ENCODE measurements at places on chromosomes 16 and 17.

DNA sequence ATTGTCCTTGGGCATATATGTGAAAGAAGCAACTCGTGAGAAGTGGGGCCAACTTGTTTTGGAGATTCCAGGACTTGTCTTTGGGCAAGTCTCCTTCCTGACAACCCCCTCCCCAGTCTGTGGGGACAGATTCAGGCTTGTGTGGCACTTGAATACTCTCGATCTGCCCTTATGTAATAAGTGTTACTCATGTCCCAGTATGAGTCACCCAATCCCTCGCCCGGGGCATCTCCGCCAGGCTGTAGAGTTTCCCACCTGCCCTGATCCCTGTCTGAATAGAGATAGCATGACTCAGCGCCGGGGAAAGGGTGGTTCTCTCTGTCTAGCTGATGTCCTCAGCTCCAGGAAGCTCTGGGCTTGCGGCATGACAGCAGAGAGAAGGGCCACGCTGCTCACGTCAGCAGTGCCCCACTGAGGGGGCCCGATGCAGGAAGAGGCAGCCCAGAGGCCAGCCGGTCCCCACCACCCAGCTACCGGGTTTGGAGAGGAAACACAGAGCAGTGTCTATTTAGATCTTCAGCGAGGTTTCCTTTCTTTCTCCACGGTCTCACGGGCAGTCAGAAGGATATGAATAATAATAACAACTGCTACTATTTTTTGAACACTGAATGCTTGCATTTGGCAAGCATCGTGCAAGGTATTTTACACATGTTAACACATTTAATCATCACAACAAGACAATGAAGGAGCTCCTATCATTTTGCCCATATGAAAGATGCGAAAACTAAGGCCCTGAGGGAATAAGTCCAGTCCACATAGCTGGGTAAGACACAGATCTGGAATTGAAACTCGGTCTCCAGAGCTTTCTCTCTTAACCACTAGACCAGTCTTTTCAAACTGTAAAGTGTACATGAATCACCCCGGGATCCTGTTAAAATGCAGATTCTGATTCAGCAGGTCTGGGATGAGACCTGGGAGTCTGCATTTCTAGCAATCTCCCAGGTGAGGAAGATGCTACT lies 426.7 kb upstream of the MAF start:
- DNase-seq = peak; percentile 30

DNA sequence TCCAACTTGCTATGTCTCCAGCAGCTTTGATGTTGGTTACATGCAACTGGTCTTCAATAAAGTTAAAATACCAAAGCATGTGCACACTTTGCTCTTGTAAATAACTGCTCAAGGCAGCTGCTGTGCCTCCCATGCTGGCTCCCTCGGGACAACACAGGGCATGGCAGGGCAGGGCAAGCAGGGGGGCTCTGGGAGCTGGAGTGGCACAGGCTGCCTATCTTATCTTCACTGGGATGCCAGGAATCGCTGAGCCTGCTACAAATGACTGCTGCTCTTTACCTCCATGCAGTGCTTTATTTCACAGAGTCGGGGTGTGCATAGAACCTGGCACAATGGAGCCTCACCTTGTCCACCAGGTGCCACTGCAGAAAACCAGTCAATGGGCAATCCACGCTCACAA lies 21.8 kb downstream of the PEMT start:
- no peak for DNase-seq

GRCh38 chr16:69839240-69839688 lies 77.1 kb downstream of the WWP2 start:
- DNase-seq = no peak

- DNase-seq = peak; percentile 78
These were observed 21.1 kb downstream of the STH start for GRCh38 chr17:46020023-46020761.

GRCh38 chr17:2853283-2854142 lies 57.3 kb downstream of the RAP1GAP2 start:
- no peak for DNase-seq

- no peak for DNase-seq
These were observed 311.3 kb upstream of the SOX9 start for GRCh38 chr17:71809537-71809936.

GRCh38 chr16:83125999-83126568 lies 499.3 kb downstream of the CDH13 start:
- DNase-seq = no peak

- DNase-seq = peak; percentile 32
These were observed 577 bp downstream of the GSPT1 start for GRCh38 chr16:11915114-11915643.

DNA sequence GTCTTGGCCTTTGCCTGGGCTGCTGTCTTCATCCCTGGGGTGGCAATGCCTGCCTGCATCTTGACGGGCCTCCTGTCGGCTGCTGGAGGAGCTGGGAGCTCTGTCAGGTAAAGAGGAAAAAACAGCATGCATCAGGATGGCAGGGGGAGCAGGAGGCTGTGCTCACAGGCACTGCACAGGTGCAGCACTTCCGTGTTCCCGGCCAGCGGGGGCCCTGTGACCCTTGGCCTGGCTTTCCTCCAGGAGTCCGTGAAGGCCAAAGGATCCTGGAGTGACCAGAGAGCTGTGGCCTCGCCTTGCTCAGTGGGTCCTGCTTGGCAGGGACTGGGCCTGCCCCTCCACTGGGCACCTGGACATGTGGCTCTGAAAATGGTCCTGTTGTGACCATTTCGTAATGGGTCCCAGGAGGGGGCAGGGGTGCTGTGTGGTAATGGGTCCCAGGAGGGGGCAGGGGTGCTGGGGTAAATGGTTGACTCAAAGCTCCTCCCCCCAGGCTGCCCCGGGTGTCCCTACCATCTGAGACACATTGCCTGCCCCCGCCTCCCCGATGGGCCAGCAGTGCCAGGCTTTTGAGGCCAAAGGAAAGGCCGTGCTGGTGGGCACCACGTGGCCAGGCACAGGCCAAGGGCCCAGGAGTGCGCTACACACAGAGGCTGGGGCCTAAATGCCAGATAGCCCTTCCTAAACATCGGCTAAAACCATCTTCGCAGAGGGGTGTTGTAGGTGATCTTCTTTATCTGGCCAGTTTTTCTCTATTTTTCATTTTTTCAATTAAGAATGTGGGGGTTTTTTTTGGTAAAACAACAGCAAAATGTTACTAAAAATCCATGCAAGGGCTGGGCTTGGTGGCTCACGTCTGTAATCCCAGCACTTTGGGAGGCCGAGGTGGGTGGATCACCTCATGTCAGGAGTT lies 4.0 kb upstream of the FASN start:
- DNase-seq = no peak
